ENCODE measurements at places on chromosomes 3 and 15. TPM values are rescaled to one million over a fixed set of nuclear protein-coding genes. Genes with fewer than 3 reads are reported as not detected.

- no peak overlapping the region for H3K4me3 ChIP-seq
- H3K36me3 ChIP-seq, result no peaks in the 10 kb centered on the region
- no peaks in the 10 kb centered on the region for H3K4me1 ChIP-seq
- H3K27me3 ChIP-seq, result no peaks in the 10 kb centered on the region
Observed at GRCh38 chr3:124131580-124131979, 139.7 kb upstream of the ROPN1 start.

Gene CHL1
- total RNA-seq, result 4.2 TPM

- H3K27me3 ChIP-seq, result peaks cover 3% of the 10 kb centered on the region
- H3K4me3 ChIP-seq, result no peak overlapping the region
- H3K36me3 ChIP-seq, result no peaks in the 10 kb centered on the region
- no peak for DNase-seq
Observed at GRCh38 chr3:353191-353739, 156.7 kb downstream of the CHL1 start.

Gene BOC
- total RNA-seq, result 54.2 TPM

DNA sequence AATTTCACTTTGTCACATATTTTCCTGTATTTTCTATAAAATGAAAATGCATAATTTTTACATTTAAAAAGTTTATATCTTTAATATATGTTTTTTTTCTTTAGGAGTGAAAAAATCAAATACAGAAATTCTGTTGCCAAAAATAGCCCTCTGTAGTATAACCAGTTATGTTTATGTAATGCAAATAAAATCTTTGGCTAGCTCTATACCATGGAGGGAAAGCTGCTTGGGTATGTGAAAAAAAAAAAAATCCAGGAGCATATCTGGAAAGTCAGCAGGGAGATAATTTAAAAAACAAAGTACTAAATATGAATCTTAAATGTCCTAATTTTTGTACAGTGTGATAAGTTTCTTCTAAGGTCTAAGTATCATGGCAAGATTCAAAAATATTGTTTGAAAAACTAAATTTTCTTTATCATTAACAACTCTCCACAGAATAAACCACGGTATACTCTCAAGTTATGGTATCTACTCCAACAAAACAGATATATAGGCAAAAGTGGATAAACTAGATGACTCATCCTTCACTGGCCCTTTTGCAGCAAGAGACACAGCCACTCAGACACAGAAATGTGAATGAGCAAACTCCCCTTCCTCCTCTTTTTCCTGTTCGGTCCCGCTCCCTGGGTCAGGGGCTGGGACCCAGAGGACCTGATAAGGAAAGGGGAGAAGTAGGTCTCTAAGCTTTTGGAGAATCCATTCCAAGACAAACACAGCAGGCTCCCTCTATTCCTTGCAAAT lies 66.6 kb downstream of the PDZRN3 start:
- no peaks in the 10 kb centered on the region for H3K27me3 ChIP-seq
- H3K4me3 ChIP-seq, result no peak overlapping the region
- H3K27ac ChIP-seq, result peak overlapping the region; percentile 62
- no peaks in the 10 kb centered on the region for H3K36me3 ChIP-seq

Gene ALDH1A2
- 24.7 TPM for total RNA-seq

DNA sequence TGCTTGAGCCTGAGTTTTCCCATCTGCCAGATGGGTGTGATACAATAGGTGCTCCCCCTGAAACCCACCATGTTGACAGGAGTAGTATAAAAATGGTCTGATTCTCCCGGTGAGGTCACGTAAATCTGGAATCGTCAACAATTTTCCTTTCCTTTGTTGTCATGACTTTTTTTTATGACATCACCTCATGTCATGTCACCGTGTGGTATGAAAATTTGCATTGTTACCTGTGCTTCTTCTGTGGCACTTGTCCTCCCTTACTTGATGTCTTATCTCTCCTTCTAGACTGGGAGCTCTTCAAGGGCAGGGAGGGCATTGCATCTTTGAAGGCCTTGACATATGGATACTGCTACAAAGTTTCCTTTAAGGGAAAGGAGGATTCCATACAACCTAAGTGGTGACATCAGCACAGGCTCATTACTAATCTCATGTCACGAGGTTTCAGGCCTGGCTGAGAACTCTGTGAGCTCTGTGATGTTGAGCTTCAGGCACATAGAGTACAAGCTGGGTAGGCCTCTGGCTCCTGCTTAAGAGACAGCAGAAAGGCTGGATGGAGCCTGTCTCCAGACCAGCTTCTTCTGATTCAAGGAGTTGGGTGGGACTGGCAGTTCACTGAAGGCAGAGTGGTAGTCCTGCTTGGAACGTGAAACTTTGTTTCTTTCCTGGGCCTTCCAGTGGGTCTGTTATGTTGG lies 66.3 kb downstream of the LPP start:
- no peak overlapping the region for H3K27ac ChIP-seq
- H3K27me3 ChIP-seq, result no peaks in the 10 kb centered on the region
- H3K4me1 ChIP-seq, result peaks cover 15% of the 10 kb centered on the region

DNA sequence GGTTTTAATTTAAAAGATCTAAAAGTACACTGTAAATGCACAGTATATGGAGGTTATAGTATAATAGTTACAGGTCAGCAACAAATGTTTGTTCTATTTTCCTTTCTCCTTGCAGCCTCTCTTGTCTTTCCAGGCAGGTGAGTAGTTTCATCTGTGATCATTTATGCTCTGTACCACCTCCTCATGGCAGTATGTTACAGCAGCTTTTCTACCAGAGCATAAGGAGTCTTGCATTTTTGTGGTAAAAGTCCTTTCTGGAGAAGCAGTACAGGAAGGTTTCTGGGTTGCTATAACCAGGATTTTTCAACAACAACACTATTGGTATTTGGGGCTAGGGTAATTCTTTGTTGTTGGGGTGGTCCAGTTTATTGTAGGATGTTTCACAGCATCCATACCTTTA lies 59.5 kb downstream of the ZNF609 start:
- peaks cover 9% of the 10 kb centered on the region for H3K4me1 ChIP-seq
- no peak overlapping the region for H3K27ac ChIP-seq
- no peaks in the 10 kb centered on the region for H3K27me3 ChIP-seq
- no peak for DNase-seq

GRCh38 chr3:191290311-191291025 lies 38.7 kb upstream of the CCDC50 start:
- peak; percentile 21 for DNase-seq
- no peak overlapping the region for H3K27ac ChIP-seq
- no peaks in the 10 kb centered on the region for H3K36me3 ChIP-seq
- H3K27me3 ChIP-seq, result no peaks in the 10 kb centered on the region
- no peaks in the 10 kb centered on the region for H3K4me1 ChIP-seq

Gene PIAS1
- total RNA-seq, result 18.8 TPM

Gene PGBD4
- total RNA-seq, result 1.6 TPM

Gene MYLK
- total RNA-seq, result 28.2 TPM

DNA sequence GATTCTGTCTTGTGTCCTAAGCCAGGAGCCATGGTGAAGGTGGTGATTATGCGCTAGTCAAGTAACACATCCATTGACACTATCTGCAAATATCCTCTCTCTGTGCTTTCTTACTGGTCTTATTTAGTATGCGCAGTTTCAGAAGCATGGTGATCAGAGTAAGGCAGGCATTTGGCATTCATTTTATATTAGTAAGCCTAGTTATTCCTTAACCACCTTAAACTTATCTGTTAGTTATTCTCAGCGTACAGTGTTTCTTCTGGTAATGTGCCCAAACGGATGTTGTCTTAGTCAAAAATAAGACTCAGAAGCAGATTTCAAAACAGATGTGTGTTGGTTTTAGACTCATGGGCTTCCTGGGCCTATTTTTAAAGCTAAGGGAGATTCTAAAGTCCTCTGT lies 329.2 kb downstream of the GRM7 start:
- H3K36me3 ChIP-seq, result no peaks in the 10 kb centered on the region
- no peak overlapping the region for H3K27ac ChIP-seq
- DNase-seq, result no peak
- no peaks in the 10 kb centered on the region for H3K4me1 ChIP-seq
- H3K4me3 ChIP-seq, result no peak overlapping the region

DNA sequence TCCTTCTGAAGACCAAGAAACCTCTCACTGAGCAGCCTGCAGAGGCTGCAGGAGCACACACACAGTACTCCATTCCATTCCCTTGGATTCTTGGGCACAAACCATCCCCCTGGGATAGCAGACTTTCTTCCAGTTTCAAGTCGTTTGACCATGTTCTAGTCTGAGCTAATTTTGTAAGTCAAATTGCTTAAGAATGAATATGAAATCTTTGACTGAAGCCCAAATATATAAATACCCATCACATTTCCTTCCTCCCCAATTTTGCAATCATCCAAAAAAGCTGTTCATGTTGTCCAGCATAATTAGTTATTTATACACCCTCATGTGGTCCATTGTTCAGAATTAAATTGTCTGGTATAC lies 231.2 kb upstream of the TPRG1 start:
- H3K27me3 ChIP-seq, result no peaks in the 10 kb centered on the region
- no peak overlapping the region for H3K4me3 ChIP-seq
- H3K36me3 ChIP-seq, result no peaks in the 10 kb centered on the region
- H3K27ac ChIP-seq, result no peak overlapping the region
- no peak for DNase-seq
- peaks cover 9% of the 10 kb centered on the region for H3K4me1 ChIP-seq

GRCh38 chr3:34382859-34383258 lies 584.4 kb downstream of the PDCD6IP start:
- no peak overlapping the region for H3K27ac ChIP-seq
- H3K36me3 ChIP-seq, result no peaks in the 10 kb centered on the region
- H3K27me3 ChIP-seq, result no peaks in the 10 kb centered on the region
- no peak overlapping the region for H3K4me3 ChIP-seq
- H3K4me1 ChIP-seq, result no peaks in the 10 kb centered on the region

Gene LRRC34
- 4.3 TPM for total RNA-seq

GRCh38 chr15:48087844-48088243 lies 32.9 kb upstream of the SLC24A5 start:
- no peak for DNase-seq
- H3K4me1 ChIP-seq, result peaks cover 14% of the 10 kb centered on the region
- no peak overlapping the region for H3K27ac ChIP-seq
- peaks cover 3% of the 10 kb centered on the region for H3K27me3 ChIP-seq
- no peaks in the 10 kb centered on the region for H3K36me3 ChIP-seq

- H3K4me1 ChIP-seq, result no peaks in the 10 kb centered on the region
- H3K36me3 ChIP-seq, result peaks cover 34% of the 10 kb centered on the region
- DNase-seq, result no peak
- no peaks in the 10 kb centered on the region for H3K27me3 ChIP-seq
- no peak overlapping the region for H3K4me3 ChIP-seq
- H3K27ac ChIP-seq, result no peak overlapping the region
Observed at GRCh38 chr3:107797586-107797985, 274.8 kb downstream of the BBX start.

Gene ZBED2
- total RNA-seq, result not detected

Gene NEK10
- total RNA-seq, result 6.6 TPM

All from muscle of leg (tissue), 16 donors.